ENCODE measurements at places on chromosomes 1 and 21.

- DNase-seq, result no peak
Measured at GRCh38 chr1:202658769-202659168, 51.5 kb downstream of the SYT2 start.

DNA sequence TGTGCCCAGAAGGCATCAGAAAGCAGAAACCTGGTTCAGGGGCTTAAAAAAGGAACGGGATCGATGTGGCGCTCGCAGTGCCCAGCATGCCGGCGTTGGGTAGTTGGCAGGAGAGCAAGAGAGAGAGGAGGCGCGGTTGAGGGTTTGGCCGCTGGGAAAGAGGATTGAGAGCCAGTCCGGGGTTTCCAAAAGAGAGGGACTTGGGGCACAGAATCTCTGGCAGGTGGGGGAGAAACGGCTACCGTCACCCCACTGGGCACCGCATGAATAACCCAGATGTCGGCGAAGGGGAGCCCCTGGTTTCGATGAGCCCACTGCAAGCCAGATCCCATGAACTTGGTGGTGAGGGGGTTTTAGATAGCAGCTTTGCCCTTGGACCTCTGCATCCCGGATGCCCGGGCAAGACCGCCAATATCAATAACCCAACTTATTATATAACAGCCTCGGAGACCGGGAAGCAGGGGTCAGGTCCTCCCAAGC is 60.4 kb upstream of the ACOT11 start:
- no peak for DNase-seq

- DNase-seq, result no peak
Measured at GRCh38 chr1:223712850-223713474, 623 bp downstream of the CAPN2 start.

- no peak for DNase-seq
Measured at GRCh38 chr1:59266927-59267293, 30.0 kb upstream of the FGGY start.

- no peak for DNase-seq
Measured at GRCh38 chr1:241396747-241397681, 40.0 kb upstream of the RGS7 start.

DNA sequence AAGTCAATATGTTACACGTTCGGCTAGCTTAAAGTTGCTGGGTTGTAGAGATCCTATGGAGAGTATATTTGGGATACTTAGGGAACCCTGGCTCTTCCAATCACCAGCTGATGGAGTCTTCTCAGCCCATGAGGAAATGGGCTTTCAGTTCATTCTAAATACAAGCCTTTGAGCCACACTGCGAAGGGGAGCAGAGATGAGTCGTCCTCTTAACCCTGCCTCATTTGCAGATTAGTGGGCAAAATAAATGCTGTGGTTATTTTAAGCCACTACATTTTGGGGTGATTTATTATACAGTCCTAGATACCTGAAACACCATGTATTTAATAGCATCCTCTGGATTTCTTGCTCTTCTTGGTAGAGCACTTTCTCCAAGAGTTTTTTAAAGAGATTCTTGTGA is 19.0 kb upstream of the VCAM1 start:
- DNase-seq, result no peak

DNA sequence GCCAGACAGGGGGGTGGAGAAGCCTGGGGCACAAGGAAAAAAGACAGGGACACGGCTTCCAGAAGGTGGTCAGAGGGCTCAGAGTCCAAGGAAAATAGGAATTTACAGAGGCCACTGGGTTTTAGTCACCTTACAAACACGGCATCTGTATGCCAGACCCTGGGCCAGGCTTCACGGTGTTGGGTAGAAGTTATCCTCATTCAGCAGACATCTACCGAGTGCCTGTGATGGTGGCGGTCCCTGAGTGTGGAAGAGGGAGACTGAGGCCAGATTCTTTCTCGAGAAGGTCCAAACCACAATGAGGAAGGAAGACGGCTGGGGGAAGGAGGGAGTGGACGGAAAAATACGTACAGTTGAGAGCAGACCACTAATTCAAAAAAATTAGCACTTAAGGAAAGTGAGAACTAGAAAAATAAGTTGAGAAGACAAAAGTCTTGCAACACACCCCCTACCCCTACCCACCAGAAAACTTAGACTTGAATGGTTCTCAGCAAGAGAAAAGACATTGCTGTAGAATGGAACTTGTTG is 864 bp upstream of the BTG2 start:
- DNase-seq, result no peak

- DNase-seq, result no peak
Measured at GRCh38 chr1:43101061-43101460, 71.0 kb downstream of the EBNA1BP2 start.

All from activated naive CD4-positive, alpha-beta T cell (primary cell).